Muscle of back (tissue), 13 donors: ENCODE measurements at places on chromosomes 13 and 19.

DNA sequence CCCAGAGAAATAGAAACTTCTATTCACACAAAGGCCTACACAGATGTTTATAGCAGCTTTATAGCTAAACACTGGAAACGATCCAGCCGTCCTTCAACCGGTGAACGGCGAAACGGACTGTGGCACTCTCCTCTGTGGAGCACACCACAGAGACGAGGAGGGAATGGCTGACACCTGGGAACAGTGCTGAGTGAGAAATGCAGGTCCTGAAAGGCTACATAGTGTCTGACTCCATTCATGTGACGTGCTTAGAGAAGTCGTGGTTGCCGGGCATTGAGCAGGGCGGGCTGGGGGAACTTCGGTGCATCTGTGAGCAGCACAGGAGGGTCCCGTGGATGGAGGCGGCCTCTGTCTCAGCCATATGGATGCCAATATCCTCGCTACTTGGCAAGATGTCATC lies 3.1 kb upstream of the GRK1 start:
- no peak for DNase-seq

DNA sequence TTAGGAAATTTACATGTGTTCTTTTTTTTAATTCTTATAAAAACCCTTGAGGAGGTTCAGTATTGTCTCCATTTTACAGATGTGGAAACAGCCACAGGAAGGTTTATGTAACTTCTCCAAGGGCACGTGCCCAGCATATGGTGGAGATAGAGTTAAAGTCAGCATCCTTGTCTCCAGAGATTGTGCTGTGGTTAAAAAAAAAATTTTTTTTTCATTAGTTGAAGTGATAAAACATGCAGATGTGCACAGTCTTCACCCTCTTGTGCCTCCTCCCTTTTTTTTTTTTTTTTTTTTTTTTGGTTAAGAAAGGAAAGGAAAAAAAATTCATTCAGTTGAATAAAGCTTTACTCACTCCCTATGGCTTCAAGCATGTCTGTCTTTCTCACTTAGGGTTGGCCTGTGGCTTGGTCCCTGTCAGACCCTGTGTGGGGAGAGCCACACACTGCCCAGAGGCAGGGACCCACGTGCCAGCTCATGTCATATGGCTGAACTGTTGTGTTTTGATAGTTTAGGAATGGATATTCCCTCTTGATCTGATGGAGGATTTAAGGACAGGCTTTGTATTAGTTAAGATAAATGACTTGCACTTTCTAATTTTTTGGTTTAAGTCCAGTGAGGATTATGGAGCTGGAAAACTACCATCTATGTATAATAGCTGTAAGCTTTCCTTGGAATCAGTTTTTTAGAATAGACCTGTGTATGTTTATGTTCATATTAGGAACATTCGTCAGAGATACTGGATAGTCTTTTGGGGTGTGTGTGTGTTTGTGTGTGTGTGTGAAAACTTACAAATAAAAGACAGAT lies 19.3 kb downstream of the RNASEH2B start:
- DNase-seq = no peak

- DNase-seq = no peak
These were observed 110.4 kb upstream of the SOX1 start for GRCh38 chr13:111956261-111957151.

DNA sequence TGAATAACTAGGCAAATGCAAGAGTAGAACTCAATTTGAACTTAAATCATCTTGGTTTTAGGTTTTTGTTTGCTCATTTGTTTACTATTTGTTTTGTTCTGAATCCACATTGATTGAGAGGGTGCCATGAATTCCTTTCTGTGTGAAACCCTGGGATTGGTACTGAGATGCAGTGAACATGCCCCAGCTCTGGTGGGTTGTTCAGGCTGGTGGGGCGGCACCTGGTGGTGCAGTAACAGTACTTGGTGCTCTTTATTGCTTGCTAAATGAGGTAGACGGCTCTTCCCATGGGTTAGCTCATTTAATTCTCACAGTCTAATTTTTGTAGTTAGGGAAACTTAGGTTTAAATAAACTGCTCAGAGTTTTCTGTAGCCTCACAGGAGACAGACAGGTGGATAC lies 48.4 kb downstream of the WASF3 start:
- DNase-seq = no peak

DNA sequence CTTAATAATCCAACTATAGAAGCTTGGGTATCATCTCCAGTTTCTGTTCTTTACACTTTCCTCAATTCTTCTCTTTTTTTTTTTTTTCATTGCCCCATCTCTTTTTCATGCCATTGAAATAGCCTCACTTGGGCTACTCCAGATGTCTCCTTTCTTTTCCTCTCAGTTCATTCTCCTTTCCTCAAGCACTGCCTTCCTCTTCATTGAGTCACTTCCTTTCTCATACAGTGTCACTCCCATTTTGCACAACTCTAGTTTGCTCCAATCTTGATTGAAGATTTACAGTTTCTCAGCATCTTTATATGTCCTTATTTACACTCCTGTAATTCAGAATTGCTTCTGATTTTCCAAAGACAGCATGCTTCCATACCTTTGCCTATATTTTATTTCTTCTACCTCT lies 61.3 kb downstream of the IPO5 start:
- DNase-seq = no peak

DNA sequence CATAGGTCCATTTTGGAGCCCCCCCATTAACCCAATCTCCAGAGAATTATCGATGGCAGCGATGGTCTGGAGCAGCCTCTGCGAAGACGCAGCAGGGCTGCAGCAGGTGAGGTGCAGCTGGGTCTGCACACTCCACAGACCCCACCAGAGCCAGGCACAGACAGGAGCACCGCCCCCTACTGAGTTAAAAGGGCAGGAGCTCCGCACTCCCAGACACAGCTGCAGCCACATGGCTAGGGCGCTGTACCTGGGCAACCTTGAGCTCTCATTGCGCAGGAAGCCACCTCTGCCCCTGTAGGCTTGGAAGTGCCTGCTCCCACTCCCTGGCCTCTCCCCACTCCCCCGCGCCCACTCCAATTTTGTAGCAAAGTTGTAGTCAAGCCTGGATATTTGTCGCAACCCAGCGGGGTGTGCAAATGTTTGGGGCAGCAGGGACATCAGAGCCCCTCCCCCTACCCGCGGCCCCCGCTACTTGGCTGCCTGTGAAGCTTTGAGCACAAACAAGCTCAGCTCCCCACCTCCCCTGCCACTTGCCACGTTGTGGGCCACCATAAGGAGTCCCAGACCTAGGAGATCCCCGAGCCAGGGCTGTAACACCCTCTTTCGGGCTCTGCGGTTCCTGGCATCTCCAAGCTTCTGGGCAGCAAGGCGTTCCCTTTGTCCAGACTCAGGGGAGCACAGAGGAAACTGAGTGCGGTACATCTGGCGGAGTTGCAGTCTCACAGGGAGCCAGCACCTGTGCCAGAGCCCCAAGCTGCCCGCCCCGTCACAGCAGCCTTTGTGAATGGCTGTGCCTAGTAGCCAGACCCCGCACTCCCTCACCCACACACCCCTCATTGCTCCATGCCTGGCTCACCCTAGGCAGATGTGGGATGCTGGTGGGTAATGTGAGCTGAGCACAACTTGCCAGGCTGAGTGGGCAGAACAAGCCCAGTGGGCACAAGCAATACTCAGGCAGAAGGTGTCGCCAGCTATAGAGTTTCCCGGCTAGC lies 949.7 kb upstream of the SLITRK1 start:
- no peak for DNase-seq

- DNase-seq = no peak
These were observed 621 bp downstream of the SOX21 start for GRCh38 chr13:94711561-94712286.

DNA sequence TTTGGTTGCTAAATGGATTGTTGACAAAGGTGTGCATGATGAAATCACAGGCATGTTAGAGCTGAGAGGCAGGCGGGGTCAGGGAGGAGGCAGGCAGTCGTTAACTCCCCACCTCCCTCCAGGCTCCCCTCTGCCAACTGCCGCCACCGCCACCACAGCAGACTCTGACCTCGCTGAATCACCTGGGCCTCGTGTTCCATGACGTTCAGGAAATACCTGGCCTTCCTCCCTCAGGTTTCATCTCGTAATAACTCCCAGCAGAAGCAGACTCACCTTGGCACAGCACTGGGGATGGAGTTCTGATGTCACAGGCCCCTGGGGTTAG lies 198.5 kb downstream of the KATNAL1 start:
- no peak for DNase-seq

DNA sequence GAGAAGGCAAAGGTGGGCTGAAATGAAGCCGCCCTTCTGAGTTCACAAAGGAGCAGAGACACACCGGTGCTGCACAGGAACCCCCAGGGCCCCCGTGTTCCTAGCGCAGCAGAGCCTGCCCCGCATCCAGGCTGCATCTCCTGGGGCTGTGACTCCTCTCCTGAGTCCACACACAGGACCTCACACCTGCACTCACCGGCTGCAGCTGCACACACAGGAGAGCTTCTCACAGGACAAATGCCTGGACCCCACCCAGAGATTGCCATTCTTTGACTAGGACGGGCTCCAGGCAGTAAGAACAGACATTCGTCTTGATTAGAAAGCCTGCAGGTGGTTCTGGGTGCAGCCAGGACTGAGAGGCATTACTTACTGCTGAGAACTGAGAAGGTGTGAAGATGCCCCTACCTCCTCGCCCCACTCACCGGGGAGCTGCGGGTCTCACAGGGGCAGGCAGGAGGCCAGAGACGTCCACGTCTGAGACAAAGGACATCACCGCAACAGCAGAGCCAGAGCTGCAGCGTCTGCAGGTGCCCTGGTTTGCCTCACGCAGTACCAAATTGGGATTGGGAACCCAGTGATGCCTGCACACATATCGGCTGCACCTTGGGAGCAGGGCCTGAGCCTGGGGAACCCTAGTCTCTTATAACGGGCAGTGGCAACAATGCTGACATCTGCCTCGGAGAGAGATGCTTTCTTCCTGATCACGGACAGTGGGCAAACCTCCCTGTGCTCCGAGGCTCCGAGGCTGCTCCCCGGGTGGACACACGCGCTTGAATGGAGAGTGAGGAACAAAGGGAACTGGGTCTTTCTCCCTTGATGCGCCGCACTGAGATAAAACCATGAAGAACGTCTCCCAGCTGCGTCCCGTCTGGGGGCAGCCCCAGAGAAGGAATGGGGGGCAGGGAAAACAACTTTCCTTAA lies 50.4 kb downstream of the RASA3 start:
- no peak for DNase-seq

- DNase-seq = no peak
These were observed 1751.4 kb upstream of the SPRY2 start for GRCh38 chr13:82092312-82092711.

GRCh38 chr13:36533806-36534205 lies 101.5 kb downstream of the CCNA1 start:
- DNase-seq = no peak

DNA sequence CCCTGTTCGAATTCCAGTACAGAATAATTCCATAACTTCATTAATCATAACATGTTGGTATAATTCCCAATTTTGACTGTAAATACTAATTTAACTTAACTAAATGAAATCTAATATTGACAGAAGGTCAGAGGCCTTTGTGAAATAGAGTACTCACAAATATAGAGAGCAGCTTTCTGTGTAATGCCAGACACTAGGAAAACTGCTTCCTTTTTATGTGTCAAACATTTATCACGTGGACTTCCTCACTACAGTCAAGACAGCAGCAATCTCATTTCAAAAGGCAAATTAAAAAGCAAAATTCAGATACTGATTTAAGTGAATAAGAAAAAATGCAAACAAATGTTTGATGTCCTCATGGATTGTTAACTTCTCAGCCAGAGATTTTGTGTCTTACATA lies 13.1 kb downstream of the ITM2B start:
- no peak for DNase-seq

GRCh38 chr13:20209948-20210347 lies 17.2 kb upstream of the GJB2 start:
- DNase-seq = no peak

GRCh38 chr19:3136684-3137055 lies 837 bp downstream of the GNA15 start:
- DNase-seq = no peak

DNA sequence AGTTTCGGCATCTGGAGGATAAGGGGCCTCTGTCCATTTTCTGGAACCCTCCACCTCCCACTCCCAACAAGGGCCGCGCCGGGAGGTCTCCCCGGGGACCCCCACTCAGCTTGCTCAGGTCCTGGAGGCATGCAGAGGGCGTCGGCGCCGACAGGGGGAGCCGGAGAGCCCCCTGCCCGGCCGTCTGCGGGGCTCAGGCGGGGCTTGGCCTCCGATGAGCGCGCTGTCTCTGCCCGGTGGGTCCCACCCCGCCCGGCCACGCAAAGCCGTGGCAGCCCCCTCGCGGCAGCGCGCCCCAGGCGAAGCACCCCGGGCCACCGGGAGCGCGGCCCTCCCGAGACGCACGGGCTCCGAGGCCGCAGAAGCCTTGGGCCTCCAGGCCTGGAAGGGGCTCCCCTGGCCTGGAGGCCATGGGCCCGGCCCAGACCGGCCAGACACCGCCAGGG lies 149.7 kb upstream of the ZNF536 start:
- peak; percentile 56 for DNase-seq

- no peak for DNase-seq
These were observed 1.8 kb downstream of the KMT2B start for GRCh38 chr19:35719402-35720162.

GRCh38 chr19:27844261-27844660 lies 1368.7 kb downstream of the UQCRFS1 start:
- DNase-seq = no peak

DNA sequence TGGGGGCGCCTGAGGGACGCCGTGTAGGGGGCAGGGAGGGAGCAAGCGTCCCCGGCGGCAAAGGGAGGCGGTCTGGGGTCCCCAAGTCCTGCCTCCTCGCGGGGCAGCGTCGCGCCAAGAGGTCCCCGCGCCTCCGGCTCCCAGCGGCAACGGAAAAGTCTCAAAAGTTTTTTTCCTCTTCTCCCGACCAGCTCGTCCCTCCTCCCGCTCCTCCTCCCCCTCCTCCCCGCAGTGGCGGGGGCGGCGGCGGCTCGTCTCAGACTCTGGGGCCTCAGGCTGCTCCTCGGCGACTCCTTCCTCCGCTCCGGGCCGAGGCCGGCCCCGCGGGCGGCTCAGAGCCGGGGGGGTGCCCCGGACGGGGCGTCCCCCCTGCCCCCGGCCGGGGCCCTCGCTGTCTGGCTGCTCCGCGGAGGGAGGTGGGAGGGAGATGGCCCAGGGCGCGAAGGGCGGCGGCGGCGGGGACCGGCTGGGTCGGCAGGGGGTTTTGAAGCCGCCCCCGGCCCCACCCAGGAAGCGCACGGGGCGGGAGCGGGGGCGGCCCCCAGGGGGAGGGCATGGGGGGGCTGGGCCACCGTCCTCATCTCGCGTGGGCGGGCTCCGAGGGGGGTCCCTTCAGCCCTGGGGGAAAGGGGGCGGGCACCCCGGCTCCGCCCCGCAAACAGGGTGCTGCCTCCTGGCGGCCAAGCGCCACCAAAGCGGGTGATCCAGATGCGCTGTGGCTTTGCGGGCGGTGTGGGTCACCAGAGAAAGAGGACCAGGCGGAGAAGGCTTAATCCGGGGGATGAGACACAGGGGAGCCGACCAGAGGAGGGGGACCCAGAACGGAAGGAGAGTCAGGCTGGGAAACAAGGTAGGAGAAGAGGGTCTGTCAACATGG lies at the start of gene TGFB1:
TGFB1 (minus strand) TSS at position 457 of the 877 bp plus-strand sequence. CDS start 878 bp downstream, outside the sequence.
- peak; percentile 83 for DNase-seq

- no peak for DNase-seq
These were observed 59.2 kb upstream of the TPM4 start for GRCh38 chr19:16017138-16017490.

GRCh38 chr19:52188822-52189734 lies 774 bp upstream of the PPP2R1A start:
- DNase-seq = no peak
